Activated CD4-positive, CD25-positive, alpha-beta regulatory T cell (primary cell): ENCODE measurements at places on chromosomes 4 and X.

DNA sequence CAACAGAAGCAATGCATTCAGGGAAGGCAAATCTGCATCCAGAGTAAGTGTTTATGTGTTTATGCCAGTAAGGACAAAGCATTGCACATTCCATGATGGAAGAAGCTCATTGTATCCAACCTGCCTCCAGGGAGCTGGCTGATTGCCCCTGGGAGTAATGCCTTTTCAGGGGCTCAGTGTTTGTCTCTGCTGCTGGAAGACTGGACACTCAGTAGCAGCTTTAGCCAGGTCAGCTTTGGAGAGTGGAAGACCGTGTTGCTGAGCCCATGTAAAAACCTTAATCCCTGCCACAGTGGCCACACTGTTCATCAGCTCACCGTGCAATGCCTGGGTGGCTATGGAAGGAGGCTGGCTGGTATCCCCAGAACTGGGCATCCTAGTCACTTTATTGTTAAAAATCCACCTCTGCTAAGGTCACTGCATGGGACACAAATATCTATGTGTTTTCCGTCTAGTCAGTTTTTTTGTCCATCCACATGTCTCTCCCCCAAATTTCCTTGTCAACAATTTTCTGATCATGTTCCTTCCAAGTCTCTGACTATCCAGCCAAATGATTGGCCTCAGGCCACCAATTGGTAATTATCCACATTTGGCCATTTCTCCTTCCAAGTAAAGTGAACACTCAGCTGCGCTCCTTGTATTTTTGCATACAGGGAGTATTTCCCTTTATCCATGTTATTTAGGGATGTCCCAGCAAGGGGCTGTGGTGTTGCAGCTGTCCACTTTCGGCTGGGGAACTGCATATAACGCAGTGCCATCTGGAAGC is 2044.5 kb upstream of the AGA start:
- DNase-seq = no peak

- DNase-seq = no peak
Observed at GRCh38 chr4:115396034-115396433, 282.6 kb upstream of the NDST4 start.

GRCh38 chrX:16457239-16457638 is 192.7 kb upstream of the S100G start:
- no peak for DNase-seq

DNA sequence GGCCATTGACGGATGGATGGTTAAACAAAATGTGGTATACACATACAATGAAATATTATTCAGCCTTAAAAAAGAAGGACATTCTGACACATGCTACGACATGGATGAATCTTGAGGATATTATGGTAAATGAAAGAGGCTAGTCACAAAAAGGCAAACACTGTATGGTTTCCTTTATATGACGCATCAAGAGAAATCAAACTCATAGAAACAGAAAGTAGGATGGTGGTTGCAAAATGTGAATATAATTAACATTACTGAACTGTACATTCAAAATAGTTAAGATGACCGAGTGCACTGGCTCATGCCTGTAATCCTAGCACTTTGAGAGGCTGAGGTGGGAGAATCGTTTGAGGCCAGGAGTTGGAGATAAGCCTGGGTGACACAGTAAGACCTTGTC is 9.5 kb upstream of the CASK start:
- DNase-seq = no peak

DNA sequence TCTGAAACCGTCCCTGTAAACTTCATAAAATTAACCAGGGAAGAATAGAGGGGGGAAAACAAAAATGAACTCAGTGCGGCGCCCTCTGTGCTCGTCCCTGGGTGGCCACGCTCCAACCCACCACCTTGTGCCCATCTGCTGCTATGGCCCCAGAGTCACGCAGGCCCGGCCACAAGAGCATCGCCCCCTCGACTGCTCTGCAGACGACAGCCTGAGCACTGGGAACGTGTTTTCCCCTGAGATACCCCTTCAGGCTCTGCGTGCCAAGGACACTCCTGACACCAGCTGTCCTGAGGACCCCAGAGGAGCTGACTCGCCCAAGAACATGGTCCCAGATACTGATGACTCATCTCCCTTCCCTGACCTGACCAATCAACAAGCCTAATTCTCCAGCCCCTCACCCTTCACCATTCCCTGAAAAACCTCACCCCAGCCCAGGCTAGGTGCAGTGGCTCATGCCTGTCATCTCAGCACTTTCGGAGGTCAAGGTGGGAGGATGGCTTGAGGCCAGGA is 64.1 kb upstream of the GPR78 start:
- no peak for DNase-seq

DNA sequence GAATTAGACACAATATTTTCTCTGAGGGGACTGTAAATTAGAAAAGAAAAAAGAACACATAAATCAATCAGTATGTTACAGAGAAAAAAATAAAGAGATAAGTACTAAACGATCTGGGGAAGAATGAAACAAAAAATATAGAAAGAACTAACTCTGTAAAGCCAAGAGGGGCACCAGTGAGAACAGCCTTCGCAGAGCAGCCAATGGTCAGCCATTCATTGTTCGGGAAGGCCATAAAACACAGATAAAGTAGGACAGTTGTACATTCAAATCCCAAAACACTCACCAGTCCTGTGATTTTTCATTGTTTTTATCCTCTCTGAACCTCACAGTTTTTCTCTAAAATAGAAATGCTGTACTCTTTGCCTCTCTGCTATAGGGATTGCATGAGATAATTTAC is 127.9 kb downstream of the NEK1 start:
- DNase-seq = no peak
